Epithelial cell of prostate (primary cell): ENCODE measurements at places on chromosomes 5 and 9.
A peak's percentile ranks its signal among the peaks of the same experiment; 100 is the strongest.

GRCh38 chr5:95446560-95447221, 55.5 kb downstream of the FAM81B start:
- peak; percentile 22 for DNase-seq

DNA sequence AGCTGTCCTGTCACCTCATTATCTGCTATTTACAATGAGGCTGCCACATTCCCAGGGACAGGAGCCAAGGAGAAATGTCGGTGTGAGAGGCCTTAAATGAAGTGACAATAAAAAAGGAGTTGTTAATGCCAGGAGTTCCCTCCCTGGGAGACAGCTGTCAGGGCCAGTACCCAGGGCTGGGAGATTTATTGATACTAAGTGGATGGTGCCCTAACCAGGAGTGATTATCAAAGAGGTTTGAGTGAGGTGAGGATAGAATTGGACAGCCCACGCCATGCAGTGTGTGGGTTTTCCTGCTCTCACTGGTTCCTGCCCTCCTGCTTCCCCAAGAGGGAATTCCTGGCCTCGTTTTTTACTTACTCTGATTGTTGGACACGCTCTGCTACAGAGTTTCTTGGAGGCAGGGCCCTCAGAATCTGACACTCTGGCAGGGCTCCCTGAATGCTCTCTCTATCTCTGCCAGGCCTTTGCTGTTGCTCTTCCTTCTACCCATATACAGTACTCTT, 150.8 kb downstream of the GRIA1 start:
- no peak for DNase-seq

GRCh38 chr5:33817301-33817700, 74.5 kb downstream of the ADAMTS12 start:
- no peak for DNase-seq

DNA sequence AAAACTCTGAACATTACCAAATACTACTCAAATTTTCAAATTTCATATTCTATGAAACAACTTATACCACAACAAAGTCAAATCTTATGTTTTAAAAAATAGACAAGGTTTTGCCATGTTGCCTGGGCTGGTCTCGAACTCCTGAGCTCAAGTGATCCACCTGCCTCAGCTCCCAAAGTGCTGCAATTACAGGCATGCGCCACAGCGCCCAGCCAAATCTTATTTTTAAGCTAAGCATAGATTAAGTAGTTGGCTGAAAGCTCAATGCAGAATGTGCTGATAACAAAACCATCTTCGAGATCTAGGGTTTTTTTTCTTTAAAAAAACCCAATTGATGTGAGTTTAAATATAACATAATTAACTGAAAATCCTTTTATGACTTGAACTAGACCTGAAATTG, 6.4 kb downstream of the LMBRD2 start:
- no peak for DNase-seq
